PC-3 (cell line): ENCODE measurements at places on chromosomes 7 and 10. TPM values are rescaled to one million over a fixed set of nuclear protein-coding genes. Genes with fewer than 3 reads are reported as not detected.

DNA sequence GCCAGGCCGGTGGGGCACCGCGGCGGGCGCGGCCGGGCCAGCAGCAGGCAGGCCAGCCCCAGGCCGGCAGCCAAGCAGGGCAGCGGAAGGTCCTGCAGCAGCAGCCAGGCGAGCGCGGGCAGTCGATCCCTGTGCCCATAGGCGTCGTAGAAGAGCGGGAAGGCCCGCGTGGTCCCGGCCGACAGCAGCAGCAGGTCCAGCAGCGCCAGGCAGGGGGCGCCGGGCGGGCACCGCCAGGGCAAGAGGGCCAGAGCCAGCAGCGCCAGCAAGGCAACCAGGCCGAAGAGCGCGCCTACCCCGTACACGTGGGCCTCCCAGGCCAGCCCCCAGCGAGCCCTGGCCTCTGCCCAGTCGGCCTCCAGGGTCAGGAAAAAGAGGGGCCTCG is 8.4 kb upstream of the RBM28 start:
- DNase-seq = no peak

GRCh38 chr10:84837877-84838276 is 509.5 kb downstream of the CCSER2 start:
- no peak for DNase-seq

GRCh38 chr10:37680716-37681616 is 176.4 kb downstream of the ZNF248 start:
- no peak for DNase-seq

GRCh38 chr10:94546049-94546900 is 687 bp downstream of the HELLS start:
- peak; percentile 18 for DNase-seq

GRCh38 chr10:56449770-56450169 is 88.7 kb upstream of the ZWINT start:
- DNase-seq = peak; percentile 53

- peak; percentile 91 for DNase-seq
Observed at GRCh38 chr7:128164061-128164954, 76.8 kb upstream of the LEP start.

GRCh38 chr10:49055221-49055849 is 60.0 kb downstream of the VSTM4 start:
- DNase-seq = no peak

Gene CYP26C1
- total RNA-seq = 0.17 TPM in 1 of 2 replicates, not detected in the other
